Activated CD4-positive, alpha-beta T cell treated with anti-CD3 and anti-CD28 coated beads, Interleukin-2, amount 10 ng/mL, durations not matched to agents 7 days and 5 days (primary cell): ENCODE measurements at places on chromosomes 7 and 10. TPM values are rescaled to one million over a fixed set of nuclear protein-coding genes. Genes with fewer than 3 reads are reported as not detected.

The GALNT17 gene
- total RNA-seq, result not detected

The THSD7A gene
- total RNA-seq, result not detected

The AQP1 gene
- 0.12 TPM for total RNA-seq

The NEUROD6 gene
- not detected for total RNA-seq

The ST8SIA6 gene
- 0.20 TPM for total RNA-seq

The PHKG1 gene
- total RNA-seq, result 2.5 TPM

The MACROH2A2 gene
- total RNA-seq, result 5.0 TPM

The C7orf33 gene
- not detected for total RNA-seq

The OR2A1 gene
- 0.17 TPM for total RNA-seq

The SLC39A12 gene
- not detected for total RNA-seq

The SEMA3D gene
- total RNA-seq, result not detected

The CLCN1 gene
- total RNA-seq, result not detected

The SH3PXD2A gene
- total RNA-seq, result 11.9 TPM

The VPS26A gene
- 38.2 TPM for total RNA-seq

The TMEM130 gene
- total RNA-seq, result not detected

The RBM20 gene
- total RNA-seq, result not detected

The LDB3 gene
- total RNA-seq, result 0.05 TPM

The VPS37D gene
- total RNA-seq, result 0.25 TPM

The NRBF2 gene
- total RNA-seq, result 21.3 TPM

The PNLIPRP2 gene
- total RNA-seq, result not detected

The MYH16 gene
- total RNA-seq, result not detected

The HOXA5 gene
- total RNA-seq, result not detected

The FAM131B gene
- 0.29 TPM for total RNA-seq

The LRRC17 gene
- total RNA-seq, result 0.58 TPM

The ABCA13 gene
- total RNA-seq, result 0.19 TPM

The SLC26A5 gene
- not detected for total RNA-seq

The C10orf62 gene
- total RNA-seq, result not detected

The DLX5 gene
- not detected for total RNA-seq

The GPR141 gene
- total RNA-seq, result not detected

The VSTM4 gene
- total RNA-seq, result 0.15 TPM

The LRIT1 gene
- total RNA-seq, result not detected

The HABP2 gene
- not detected for total RNA-seq

The ZNF438 gene
- total RNA-seq, result 3.1 TPM

The SFXN2 gene
- total RNA-seq, result 23.6 TPM

The RAMP3 gene
- total RNA-seq, result not detected

The SPDYE9 gene
- total RNA-seq, result not detected

The SPDYE16 gene
- 0.58 TPM for total RNA-seq

The NUDT13 gene
- 1.5 TPM for total RNA-seq

The SDHAF3 gene
- total RNA-seq, result 15.1 TPM

The SLC18A3 gene
- not detected for total RNA-seq

The ITGB8 gene
- total RNA-seq, result not detected

The ACSL5 gene
- total RNA-seq, result 63.7 TPM

The TFPI2 gene
- not detected for total RNA-seq

The ASZ1 gene
- total RNA-seq, result not detected

The RHOBTB1 gene
- 0.06 TPM for total RNA-seq

The LRRC18 gene
- total RNA-seq, result not detected

The MKLN1 gene
- total RNA-seq, result 40.1 TPM

The MRLN gene
- total RNA-seq, result not detected

The LIPM gene
- total RNA-seq, result not detected

The NME8 gene
- not detected for total RNA-seq

The ANKMY2 gene
- total RNA-seq, result 10.3 TPM

The TMEM176A gene
- not detected for total RNA-seq
